ENCODE measurements at places on chromosomes 4 and X.
A peak's percentile ranks its signal among the peaks of the same experiment; 100 is the strongest.

GRCh38 chr4:5478169-5478568 lies 230.2 kb downstream of the EVC2 start:
- no peak for DNase-seq

DNA sequence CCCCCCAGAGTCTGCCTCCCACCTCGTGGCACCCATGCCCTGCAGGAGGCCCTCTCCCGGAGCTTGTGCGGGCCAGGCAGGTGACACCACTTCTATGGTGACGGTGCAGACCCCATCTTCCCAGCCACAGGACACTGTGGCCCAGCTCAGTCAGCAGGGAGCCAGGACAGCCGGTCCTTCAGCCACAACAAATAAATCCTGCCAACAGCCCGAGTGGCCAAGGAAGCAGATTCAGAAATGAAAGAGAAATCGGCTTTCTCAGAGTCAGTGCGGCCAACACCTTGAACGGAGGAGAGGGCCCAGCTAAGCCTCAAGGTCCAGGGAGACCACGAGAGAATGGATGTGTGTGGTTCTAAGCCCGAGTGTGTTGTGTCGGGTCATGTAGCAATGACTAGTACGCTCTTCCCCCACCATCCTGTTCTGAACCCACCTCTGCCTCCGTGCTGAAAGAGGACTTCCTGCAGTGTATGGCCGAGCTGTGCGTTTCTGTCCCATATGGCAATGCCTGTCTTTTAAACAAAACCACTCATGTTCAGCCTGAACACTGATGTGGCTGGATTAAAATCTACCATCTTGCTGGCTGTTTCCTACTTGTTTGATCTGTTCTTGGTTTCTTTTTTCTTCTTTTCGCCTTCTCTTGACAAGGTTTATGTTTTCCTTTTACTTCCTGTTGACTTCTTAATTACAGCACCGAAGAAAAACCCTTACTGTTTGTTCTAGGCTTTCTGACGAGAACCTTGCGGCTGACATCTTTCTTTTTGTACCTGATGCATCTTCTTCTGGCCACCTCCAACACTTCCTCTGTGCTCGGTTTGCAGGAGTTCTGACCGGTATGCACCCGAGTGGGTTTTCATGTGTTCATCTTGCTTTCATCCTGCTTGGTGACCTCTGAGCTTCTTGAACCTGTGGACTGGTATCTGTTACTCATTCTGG lies 53.1 kb downstream of the GAK start:
- DNase-seq: no peak

DNA sequence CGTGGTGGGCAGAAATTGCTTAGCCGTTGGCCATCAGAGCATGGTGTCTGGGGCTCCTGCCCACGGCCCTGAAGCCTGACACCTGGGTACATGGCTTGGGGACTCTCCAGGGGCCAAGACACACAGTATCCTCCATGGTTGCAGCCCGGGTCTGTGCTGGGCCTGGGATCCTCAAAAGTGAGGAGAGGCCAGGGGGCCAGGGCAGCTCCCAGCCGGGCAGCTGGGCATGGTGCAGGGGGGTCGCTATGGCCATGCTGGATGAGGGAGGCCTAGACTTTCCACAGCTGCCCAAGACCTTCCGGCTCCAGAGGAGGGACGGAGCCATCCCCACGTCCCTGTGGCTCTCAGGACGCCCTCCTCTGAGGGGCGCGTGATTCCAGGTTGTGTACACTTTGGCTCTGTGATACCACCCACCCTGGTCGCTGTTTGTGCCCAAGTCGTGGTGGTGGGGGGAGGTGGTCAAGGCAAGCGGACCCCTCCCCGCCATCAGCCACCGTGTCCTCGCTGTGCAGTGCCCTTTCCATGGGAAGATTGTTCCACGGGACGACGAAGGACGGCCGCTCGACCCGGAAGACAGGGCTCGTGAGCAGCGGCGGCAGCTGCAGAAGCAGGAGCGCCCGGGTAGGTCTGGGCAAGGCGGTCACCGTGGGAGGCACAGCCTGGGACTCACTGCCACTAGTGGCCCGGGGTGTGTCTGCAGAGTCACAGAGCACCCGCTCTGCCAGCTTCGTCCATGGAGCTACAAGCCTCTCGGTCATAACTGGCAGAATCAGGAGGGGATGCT lies 25.7 kb downstream of the NKX1-1 start:
- DNase-seq: no peak

GRCh38 chr4:81723927-81724587 lies 252.3 kb upstream of the RASGEF1B start:
- DNase-seq: no peak

DNA sequence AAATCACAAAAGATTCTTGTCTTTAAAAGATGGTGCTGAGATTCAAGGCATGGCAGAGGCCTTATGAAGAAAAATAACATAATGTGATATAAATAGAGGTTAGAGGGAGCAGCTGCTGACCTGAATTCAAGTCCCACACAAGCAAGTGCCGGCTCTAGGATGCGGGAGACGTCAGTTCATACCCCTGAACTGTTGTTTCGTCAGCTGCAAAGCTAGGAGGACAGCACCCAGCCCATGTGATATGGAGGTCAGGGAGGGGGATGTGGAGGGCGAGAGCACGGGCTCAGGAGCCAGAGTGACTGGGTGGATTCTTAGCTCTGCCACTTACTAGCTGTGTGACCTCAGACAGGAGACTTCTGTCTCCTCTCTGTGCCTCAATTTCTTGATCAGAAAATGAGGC lies 77.9 kb downstream of the JAKMIP1 start:
- no peak for DNase-seq

DNA sequence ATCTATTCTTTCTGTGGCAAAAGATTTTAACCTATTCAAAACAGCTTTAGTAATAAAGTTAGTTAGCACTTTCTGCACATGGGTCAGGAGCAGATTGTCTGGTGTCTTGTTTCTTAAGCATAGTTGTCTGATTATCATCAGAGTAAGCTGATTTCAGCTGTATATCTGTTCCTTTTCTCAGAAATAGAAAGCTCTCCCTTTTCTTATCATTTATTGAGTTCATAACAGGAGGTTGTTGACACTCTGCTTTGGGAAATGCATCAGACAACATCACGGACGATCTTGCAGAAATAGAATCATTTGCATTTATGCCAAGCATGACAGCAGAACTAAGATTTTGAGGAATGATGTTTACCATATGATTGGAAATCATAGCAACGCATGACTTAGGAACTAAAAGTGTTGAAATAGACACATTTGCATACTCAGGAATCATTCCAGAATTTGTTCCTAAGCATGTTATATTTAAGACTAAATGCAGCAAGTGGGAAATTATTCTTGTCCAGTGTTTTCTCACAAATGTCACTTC lies 66.7 kb downstream of the RBMX2 start:
- no peak for DNase-seq

- no peak for DNase-seq
Observed at GRCh38 chr4:159045321-159045720, 57.6 kb upstream of the RAPGEF2 start.

GRCh38 chrX:120604361-120604782 lies 471 bp downstream of the MCTS1 start:
- peak; percentile 32 for DNase-seq

- DNase-seq: no peak
Observed at GRCh38 chr4:154984148-154984547, 203.1 kb downstream of the RBM46 start.

Data from NCI-H2081 treated with DMSO at 0.1 percent for 48 hours (cell line).